ENCODE measurements at places on chromosomes 6 and 20.
A peak's percentile ranks its signal among the peaks of the same experiment; 100 is the strongest.

DNA sequence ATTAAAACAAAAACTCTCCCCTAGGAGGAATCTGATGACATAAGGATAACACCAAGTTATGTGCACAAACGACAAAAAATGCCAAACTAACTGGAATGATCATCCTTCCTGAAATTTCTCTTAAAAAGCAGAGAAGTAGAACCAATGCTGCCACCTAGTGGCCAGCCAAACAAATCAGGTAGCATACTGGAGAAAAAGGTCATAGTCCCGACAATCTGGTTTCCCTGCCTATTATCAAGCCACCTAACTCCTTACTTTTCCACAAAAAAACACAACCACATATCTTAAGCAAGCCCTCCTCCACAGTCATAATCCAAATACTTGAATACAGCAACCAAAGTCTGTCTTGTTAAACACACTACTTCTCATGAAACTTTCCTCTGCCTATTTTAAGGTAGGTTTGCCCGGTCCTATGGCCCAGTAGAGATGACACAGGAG is 5.3 kb downstream of the OARD1 start:
- DNase-seq, result peak; percentile 76

- DNase-seq, result no peak
These were observed 40.7 kb downstream of the CPXM1 start for GRCh38 chr20:2759603-2760296.

GRCh38 chr20:8427419-8428040 is 295.5 kb downstream of the PLCB1 start:
- DNase-seq, result no peak

GRCh38 chr6:137970368-137970767 is 103.3 kb downstream of the TNFAIP3 start:
- no peak for DNase-seq

DNA sequence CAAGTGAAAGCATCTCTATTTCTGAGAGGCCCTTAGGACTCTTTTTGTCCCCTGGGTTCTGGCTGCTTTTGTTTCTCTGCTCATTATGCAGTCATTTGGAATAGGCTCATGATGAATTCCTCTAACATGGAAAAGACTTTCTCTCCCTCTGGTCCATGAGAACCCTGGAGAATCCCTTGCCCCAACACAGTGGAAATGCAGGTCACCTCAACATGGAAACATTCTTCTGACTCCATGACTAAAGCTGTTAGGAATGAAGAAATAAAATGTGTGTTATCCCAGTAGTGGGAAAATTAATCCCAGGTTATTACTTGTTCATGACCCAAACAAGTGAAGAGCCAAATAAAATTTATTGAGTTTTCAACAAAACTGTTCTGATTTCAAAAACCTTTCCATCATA is 458.6 kb downstream of the EPM2A start:
- no peak for DNase-seq

GRCh38 chr20:51768759-51769517 is 748 bp upstream of the ATP9A start:
- peak; percentile 38 for DNase-seq

DNA sequence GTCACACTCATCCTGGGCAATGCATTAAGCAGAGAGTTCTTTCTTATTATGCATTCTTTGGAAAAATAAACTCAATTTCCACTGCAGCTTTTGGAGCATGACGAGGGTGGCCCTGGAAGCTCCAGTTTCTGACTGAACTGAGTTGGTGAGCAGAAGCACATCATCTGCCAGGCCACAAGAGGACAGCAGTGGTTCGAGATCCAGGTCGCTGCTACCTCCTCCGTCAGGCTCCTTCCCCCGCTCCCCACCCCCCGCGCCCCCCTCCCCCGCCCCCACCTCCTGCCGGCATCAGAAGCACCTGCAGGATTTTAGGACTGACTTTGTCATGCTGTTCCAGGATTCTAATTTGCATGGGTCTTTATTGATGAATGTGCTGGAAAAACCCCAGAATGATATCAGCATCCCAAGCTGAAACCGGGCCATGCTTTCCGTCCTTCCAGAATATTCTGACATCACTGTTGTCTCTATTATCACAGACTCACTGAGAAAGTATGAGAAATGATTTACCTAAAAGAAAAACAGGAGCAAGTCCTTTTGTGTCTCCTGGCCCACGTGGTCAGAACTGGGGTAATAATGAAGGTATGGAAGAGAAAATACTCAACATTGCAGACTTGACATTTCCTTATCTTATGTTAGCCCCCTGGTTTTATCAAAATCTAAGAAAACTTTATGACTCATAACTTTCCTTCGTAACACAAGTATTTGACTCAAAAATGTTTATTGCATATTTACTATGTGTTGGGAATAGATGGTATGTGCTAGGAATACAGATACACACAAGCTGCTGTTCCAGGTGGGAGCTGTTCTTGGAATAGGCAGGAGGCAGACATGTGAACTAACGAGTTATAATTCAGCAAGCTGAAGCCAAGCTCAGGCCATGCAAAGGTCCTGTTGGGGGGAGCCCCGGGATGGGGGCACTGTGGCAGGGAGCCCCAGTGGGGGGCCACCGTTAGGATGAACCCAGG is 220.2 kb upstream of the EXOC2 start:
- peak; percentile 31 for DNase-seq

DNA sequence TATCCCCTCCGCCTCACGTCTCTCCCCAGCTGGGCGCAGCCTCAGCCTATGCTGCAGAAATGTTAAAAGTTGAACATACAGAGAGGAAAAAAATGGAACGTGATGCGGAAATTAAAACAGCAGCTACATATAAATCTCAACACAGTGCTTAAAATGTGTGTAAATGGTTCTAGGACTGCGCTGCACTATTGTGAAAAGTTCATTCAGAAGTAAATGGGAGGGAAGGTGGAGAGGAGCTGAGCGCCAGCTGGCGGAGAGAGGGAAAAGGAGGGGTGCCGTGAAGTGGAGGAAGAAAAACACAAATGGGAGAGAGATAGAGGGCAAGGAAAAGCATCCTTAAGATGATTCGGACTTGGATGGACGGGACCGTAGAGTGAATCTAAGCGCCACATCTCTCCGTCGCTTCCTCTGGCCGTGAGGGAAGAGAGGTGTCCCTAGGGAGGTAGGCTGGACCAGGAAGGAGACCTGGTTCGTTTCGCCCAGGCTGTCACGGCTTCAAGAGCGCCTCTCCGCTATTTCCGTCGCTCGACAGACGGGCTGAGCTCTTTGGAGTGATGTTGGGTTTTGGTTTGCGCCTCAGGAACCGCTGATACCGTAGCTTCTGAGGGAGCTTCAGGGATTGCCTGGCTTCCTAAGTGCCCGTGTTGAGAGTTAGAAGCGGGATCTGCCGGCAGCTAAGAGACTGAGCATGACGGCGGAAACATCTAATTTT is 113.7 kb downstream of the TRIM27 start:
- no peak for DNase-seq

- no peak for DNase-seq
These were observed 180.3 kb downstream of the CDH26 start for GRCh38 chr20:60138256-60139220.

DNA sequence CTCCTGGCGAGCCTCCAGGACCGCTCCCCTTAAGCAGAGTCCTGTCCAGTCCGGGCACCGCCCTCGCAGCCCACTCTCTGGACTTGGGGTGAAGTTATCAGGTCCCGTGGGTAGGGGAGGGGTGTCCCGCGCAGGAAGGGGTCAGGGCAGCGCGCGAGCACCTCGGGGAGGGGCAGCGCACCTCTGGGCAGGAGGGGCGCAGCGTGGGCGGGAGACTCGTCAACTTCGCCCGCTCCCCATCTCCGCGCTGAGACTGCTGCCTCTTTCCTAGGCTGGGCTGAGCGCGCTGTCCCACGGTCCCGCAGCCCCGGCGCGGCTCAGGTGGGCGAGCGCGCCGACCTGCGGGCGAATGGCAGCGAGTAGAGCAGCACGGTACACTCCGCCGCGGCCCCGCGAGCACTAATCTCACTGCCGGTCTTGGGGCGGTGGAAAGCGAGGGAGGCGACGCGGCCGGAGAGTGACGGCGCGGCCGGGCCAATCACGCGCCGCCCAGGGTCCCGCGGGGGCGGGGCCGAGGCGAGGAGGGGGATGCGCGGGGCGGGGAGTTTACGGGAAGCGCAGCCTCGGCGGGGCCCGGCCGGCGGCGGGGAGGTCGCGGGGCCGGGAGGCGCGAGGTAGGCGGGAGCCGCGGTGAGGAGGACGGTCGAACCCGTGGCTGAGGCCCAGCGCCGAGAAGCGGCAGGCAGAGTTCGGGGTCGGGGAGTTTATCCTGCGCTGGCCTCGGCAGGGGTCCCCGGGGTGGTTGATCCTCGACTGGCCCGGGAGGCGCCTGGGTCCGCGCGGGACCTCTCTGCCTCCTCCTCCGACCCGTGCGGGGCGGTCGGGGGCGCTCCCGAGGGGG is at the start of gene MAN1A1:
TSS of gene MAN1A1 (minus strand) at position 401 of the 841 bp plus-strand sequence. CDS start 696 bp downstream, outside the sequence.
- peak; percentile 77 for DNase-seq

- no peak for DNase-seq
These were observed 98.9 kb downstream of the RNGTT start for GRCh38 chr6:88864359-88865054.

- DNase-seq, result no peak
These were observed 33.9 kb upstream of the TBC1D20 start for GRCh38 chr20:496126-496696.

All from head of caudate nucleus (tissue), 42 donors.